Activated effector memory CD4-positive, alpha-beta T cell treated with Interleukin-2 at 50 U/mL for 16 hours (primary cell): ENCODE measurements at places on chromosomes 2 and 18.

- DNase-seq: no peak
Measured at GRCh38 chr2:95342556-95343320, 45.6 kb downstream of the KCNIP3 start.

GRCh38 chr18:2847317-2848246 lies 776 bp downstream of the EMILIN2 start:
- DNase-seq: peak; percentile 4

DNA sequence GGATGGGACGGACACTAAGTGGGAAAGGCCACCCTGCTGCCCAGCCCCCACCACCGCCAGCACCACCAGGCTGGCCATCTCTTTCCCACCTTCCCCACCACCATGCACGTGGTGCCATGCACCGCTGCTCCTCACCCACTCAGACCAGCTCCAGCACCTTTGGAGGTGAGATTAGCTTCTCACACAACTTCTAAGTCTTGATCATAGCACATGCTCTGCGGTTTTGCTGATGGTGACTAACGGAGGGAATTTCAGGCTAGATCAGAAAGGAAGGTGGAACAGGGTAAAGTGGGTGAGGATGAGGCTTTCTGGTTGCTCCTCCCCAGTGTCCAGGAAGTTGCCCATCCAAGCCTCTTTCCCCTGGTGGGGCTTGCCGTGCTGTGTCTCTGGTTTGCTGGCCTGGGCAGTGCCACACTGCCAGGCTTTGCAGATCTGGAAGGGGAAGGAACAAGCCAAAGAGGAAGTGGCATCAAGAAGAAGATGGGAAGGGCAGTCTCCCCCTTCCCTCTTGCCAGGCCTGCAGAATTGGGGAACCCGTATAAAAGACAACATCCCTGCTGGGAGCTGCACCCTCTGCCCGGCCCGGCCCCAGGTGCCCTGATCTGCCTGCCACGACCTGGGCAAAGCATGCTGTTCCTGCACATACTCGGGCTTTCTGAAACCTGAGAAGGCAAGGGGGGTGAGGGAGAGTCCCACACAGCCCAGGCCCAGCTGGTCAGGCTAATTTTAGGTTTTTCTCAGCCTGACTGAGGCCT lies 44.3 kb upstream of the CAB39 start:
- no peak for DNase-seq

DNA sequence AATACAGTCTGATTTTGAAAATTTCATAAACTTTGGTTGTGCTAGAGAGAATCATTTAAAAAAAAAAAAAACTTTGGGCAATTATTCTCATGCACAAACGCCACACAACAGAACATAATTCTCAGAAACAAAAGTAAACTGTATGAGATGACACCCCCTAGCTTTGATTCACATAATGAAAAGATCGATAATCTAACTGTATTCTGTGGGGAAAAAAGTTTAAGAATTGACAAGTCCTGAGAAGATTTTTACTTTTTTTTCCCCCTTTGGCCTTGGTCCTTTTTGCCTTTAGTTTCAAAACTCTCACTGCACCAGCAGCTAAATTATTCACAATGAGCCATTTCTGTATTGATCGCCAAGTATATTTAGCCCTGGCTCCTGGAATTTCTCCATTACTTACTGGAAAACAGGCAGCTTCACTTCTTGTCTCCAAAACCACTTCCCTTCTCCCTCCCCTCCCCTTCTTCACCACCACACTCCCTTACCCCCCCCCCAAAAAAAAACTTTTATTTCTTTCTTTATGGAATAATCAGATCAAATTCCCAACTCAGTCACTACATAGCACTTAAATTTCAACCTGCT lies 2.0 kb downstream of the IKZF2 start:
- DNase-seq: no peak

DNA sequence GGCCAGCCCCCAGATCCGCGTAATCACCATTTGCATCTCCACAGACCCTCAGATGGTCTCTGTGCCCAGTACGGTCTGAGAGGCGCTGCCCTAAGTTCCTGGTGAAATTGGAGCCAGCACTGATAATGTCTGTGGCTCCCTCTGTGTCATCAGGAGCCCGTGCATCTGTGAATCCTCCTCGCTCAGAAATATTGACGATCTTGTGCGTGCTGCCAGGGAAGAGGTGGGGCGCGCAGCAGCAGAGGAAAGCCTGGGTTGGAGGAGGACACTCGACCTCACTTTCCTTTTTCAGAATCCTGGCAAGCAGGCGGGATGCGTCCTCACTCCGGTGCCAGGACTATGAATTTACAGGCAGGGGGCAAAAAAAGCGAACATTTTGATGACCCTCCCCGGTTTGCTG lies 686.1 kb upstream of the SALL3 start:
- no peak for DNase-seq

- no peak for DNase-seq
Measured at GRCh38 chr18:21826641-21827302, 86.2 kb downstream of the MIB1 start.

DNA sequence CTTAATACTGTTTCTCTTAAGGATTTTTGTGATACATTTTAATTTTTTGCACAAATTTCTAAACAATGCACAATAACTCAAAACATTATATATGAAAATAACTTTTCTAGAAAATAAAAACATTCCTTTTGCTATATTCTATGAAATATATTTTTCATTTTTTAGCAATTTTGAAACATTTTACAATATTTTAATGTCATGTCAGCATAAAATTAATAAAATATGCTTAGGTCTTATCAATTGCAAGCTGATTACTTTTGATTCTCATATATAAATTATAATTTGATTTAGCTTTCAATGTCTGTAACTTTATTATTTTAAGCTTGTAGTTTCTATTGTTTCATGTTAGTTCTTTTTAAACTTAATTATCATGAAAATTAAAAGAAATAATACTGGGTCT lies 898.7 kb downstream of the TMEM182 start:
- no peak for DNase-seq

DNA sequence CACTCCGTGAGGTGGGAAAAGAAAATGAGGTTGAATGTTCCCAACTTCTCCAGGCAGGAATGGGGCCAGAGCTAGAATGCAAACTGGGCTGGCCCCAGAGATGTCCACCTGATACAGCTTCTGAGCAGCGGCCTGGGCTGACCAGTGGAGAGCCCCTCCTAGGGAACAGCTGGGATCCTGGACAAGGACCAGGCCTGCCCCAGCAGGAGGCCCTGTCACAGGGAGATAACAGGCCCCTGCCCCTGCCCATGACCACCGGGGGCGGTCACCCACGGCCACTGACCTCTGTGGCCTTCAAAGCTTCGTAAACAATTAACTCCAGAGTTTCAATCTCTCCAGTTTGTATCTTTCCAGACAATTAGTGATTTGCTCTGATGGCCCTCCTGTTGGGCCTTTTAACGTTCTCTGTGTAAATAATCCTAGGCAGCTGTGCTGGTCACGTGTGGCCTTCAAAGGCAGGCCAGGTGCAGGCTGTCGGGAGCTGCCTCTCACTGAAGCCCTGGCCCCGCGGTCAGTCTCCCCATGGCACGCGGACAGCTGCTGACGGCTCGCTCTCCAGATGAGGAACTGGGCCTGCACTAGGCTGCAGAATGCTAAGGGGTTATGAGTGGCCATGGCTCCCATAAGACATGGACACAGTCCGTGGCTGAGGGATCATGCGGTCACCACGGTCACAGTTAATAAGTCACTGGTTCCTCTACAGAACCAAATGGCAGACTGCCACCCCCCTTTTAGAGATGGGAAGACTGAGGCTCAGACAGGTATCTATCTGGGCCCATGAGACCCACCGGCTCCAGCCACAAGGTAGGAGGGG lies 9.2 kb downstream of the HS6ST1 start:
- no peak for DNase-seq

- no peak for DNase-seq
Measured at GRCh38 chr2:65393743-65394422, 38.5 kb downstream of the SPRED2 start.

- DNase-seq: no peak
Measured at GRCh38 chr2:105766300-105766866, 21.7 kb downstream of the NCK2 start.

DNA sequence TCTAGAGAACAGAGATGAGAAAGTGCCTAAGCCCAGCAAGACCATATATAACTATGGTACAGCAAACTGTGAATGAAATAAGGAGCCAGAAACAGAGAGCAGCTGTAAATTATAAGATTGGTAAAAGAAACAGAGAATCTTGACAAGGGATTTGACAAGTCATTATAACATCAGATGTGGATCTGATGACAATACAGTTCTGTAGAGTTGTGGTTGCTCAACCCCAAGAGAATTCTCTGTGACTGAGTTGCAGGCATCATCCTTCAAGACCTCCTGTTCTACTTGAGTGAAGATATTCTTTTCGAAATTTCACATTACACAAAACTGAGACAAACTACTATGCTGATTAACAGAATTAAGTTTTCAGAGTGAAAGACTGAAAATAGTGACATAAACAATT lies 343.1 kb upstream of the SLC39A10 start:
- no peak for DNase-seq

- DNase-seq: no peak
Measured at GRCh38 chr2:10842506-10842905, 29.9 kb upstream of the PDIA6 start.

GRCh38 chr2:220664272-220665107 lies 907.6 kb downstream of the EPHA4 start:
- DNase-seq: no peak

- DNase-seq: no peak
Measured at GRCh38 chr2:47339745-47340541, 63.0 kb upstream of the MSH2 start.

GRCh38 chr2:103153580-103154284 lies 391.9 kb downstream of the TMEM182 start:
- DNase-seq: no peak

- no peak for DNase-seq
Measured at GRCh38 chr18:67145586-67146292, 370.8 kb downstream of the DSEL start.

- DNase-seq: no peak
Measured at GRCh38 chr2:178863856-178864620, 56.8 kb upstream of the TTN start.

DNA sequence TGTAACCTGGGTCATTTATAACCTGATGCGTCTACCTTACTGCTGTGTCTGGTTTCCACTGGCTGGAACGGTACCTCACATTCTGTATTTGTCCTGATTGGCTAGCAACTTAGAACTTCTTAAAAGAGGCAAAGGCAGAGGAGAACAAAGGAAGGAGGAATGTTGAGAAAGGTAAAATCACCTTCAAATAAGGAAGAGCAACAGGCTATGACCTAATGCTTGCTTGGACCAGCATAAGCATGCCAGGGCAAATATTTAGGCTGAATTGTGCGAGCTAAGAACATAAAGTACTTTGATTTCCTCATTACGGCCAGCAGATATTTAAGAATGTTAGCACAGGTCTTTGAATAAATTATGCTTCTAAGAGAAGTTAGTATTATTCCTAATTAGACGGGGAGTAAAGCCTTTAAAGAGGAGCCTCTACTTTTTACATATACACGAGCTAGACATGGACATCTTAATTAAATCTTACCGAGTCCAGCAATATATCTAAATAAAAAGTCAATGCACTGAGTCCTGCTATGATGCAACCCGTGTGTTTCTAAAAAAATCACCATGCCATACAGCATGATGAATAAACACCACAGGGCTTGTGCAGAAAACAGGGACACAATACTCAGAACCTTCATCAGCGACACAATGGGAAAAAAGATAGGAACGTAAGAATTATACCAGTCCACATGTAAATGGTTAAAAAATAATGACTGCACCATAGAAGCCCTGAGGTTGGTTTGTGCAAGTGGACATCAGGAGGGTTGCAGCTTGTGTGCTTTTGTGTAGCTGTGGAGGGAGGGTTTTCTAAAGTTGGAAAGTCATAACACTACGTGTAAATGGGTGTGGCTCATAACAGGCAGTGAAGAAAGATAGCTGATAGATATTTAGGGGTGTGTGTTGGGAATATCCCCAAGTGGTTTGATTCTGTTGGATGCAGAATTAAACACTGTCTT lies 14.2 kb downstream of the SEPTIN2 start:
- no peak for DNase-seq
